Kidney capillary endothelial cell (primary cell): ENCODE measurements at places on chromosomes 2 and 18.

- no peak for DNase-seq
Measured at GRCh38 chr2:237547841-237548416, 18.4 kb upstream of the PRLH start.

DNA sequence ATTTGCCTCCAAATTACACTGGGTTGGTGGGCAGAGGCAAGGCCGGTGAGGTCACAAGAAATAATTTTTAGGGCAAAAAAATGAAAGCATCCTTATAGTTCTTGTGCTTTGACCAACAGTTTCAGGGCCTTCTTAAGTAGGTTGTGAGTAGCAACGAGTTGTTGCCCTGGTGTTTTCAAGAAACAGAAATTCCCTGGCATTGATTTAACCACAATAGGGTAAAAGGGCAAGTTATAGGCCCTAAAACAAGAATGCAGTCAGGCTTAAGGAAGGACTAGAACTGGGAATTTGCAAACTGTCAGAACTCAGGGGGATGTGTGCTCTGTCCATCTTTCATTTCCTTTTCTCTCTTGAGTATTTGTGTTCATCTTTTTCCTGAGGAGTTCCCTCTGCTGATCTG, 46.1 kb upstream of the STPG4 start:
- DNase-seq, result no peak

DNA sequence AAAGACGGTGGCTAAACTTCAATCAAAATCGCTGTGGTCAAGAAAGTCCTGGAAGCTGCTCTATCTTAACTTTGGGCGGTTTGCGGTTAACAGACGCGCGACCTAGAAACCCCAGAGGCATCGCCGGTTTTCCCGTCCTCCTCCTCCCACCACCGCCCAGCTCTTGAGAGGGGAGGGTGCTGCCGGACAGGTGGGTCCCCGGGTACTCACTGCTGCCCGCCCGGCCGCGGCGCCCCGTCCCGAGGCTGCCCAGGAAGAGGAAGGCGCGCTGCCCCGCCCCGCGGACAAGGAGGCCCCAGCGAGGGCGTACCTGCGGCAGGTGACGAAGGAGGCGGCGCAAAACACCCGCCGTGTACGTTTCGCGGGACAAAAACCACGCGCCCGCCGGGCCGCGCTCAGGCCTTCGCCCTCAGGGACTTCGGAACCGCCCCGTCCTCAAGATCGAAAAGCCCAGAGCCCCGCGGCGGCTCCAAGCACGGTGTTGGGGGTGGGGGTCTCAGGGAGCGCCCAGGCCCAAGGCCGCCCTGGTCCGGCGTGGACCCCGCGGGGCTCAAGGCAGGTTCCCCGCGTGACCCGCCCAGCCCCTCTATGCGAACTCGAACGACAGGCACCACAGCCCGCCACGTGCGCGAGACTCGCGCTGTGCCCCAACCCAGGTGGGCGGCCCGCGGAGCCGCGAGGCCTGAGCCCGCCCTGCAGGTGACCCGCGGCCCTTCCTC, at the start of gene SH3YL1:
TSS of gene SH3YL1 (minus strand) at position 259 of the 719 bp plus-strand sequence. CDS start at position 211, 48 bp downstream.
- DNase-seq, result no peak

DNA sequence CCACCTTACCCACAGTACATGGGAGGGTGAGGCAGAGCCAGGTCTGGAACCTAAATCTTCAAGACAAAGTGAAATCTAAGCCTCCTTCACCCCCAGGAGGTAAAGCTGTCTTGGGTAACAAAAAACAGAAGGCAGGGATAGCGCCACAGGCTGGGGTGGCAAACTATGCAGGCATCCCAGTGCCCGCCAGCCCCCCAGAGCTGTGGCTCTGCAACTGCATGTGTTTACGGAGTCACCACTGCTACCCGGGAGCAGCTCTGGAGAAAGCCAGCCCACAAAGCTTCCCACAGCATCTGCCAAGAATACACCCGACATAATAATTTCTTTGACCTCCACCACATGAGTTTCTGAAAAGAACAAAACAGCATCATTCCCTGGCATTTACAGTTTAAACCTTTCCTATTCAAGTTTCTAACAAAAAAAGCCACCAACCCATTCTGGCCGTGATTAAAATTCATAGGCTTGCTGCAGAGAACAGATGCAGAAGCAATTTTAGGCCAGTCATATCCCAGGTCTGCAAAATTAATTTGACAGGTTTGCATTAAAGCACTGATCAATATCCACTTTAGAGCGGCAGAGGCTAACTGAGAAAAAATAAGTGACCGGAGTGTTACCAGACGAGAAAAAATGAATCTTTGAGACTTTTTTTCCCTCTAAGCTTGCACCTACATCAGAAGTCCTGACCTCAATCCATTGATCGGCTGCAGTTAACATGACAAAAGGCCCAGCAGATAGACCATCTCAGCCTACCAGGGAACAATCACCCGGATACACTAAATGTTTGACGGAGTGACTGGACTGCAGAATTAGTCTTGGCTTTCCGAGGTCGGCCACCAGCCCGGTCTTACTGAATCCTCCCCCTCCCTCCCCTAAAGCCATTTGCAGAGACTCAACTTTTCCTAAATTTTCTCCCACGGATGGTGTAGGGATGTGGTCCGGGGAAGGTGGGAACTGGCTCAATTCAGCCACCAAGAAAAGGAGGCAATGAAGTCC, 309.6 kb upstream of the SKOR2 start:
- no peak for DNase-seq
